ENCODE measurements at places on chromosomes 4 and X.

GRCh38 chr4:61520166-61520565 is 320.0 kb downstream of the ADGRL3 start:
- DNase-seq = no peak

- DNase-seq = no peak
Observed at GRCh38 chrX:148984238-148984637, 483.8 kb downstream of the AFF2 start.

DNA sequence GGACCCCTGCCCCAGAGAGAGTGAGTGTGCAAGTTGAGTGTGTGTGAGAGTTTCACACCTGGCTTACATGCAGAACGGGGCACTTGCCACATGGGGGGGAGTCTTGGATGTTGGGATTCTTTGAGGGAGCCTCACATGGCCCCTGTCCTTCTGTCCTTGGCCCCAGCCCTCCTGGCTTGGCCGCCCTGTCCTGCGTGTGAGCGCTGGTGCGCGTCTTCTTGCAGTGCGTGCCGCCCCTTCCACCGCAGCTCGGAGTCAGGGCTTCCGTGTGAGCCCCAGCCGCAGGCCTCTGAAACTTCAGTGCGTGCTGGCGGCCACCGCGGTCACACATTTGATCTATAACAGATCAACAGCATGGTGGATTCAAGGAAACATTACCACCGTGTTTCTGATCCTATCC is 30.1 kb upstream of the HGFAC start:
- peak; percentile 7 for DNase-seq

- peak; percentile 40 for DNase-seq
Observed at GRCh38 chrX:111352424-111352823, 59.6 kb downstream of the DCX start.

DNA sequence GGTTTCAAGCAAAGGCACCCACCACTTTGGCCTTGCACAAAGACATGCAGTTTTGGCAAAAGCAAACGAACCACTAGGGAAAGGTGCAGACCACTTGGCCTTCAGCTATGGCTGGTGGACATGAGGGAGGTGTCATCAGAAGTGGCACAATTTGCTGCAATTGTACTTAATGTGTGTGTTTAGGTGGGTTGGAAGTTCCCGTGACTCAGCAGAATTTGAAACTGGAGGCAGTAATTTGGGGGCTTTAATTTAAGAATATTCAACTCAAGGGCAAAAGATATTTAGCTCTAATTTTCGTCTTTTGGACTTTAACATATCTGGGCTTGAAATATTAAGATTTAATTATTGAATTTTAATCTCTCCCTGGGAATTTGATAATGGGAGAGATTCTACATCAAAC is 115.6 kb upstream of the NOCT start:
- no peak for DNase-seq

All from heart right ventricle (tissue), 16 donors.